Neural crest cell (in vitro differentiated cells): ENCODE measurements at places on chromosomes 11 and 22.

DNA sequence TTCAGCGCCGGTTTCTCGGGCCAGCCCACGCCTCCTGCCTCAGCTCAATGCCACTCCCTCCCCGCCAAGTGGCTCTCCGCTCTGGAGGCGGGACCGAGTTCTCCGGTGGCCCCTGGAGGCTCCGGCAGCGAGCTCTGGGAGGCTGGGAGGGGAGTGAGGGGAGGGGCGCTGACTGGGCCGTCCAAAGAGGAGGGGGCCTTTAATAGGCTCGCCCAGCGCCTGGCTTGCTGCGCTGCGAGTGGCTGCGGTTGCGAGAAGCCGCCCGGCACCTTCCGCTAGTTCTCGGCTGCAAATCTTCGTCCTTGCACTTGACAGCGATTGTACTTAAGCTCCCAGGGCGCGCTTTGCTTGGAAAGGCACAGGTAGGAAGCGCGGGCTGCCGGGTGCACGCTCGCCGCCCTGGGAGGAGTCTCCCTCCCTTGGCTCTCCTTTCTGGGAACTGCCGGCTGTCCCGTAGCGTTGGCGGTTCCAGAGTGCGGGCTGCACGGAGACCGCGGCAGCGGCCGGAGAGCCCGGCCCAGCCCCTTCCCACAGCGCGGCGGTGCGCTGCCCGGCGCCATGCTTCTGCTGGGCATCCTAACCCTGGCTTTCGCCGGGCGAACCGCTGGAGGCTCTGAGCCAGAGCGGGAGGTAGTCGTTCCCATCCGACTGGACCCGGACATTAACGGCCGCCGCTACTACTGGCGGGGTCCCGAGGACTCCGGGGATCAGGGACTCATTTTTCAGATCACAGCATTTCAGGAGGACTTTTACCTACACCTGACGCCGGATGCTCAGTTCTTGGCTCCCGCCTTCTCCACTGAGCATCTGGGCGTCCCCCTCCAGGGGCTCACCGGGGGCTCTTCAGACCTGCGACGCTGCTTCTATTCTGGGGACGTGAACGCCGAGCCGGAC is at the start of gene ADAMTS15:
TSS of gene ADAMTS15 (plus strand) at position 230 of the 894 bp plus-strand sequence. CDS start at position 559, 329 bp downstream.
- peak; percentile 81 for DNase-seq

DNA sequence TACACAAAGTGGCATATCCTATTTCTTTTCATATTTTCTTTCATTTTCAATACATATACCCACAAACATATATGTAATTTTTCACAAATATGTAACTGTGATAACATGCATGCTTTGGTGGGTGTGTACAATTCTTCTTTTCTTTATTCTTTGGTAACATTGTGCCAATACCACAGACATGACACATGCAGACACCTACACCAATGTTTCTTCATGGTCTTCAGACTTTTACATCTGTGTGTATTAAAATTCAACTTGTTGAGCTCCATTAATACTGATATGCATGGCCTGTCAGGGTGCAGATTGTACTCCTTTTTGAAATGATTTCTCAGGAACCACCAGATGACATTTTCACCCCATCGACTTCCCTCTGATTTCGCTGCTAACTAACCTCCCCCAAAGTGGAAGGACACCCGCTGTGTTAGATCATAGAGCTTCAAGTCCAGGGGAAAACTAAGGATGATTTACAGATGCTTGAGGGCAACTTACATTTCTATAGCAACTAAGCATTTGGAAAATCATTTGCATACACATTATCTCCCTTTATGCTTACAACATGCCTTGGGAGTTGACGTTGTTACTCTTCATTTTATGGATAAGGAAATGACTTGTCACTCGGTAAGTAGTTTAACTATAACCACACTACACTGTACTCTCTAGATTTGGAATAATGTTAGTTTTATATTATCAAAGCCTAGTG is 10.5 kb upstream of the PANX3 start:
- no peak for DNase-seq

DNA sequence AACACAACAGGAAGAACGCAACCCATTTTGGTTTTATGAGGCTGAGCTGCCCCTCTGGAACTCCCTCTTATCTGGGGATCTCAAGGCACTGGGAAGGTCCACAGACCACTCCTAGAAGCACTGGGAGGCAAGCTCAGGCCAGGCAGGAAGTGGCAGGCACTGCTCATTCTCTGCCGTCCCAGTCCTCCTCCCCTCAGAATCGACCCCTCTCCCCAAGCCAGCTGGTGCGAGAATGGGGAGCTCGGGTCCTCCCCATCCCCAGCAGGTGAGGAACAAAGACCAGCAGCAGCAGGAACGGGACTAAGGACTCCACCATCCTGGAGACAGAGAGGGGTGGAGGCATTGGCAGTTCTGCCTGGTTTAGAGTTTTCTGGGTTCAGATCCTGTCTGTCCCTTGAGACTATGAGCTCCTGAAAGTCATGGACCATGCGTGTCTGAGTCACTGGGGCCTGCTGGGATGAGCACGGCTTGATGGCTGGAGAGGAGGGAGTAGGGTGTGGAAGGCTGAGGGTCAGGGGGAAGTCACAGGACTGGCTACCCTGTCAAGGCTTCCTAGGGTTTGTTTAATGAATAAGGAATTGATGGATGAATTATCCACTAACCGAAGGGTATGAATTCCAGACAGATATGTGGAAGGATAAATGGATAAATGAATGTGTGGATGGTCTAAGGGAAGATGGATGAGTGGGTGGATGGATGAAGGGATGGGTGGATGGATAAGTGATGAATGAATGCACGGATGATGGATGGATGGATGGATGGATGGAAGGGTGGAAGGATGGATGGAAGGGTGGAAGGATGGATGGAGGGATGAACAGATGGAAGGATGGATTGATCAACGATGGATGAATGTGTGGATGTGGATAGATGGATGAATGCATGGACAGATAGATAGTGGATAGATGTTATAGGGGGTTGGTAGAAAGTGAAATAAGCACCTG is 6.4 kb downstream of the MYEOV start:
- no peak for DNase-seq

DNA sequence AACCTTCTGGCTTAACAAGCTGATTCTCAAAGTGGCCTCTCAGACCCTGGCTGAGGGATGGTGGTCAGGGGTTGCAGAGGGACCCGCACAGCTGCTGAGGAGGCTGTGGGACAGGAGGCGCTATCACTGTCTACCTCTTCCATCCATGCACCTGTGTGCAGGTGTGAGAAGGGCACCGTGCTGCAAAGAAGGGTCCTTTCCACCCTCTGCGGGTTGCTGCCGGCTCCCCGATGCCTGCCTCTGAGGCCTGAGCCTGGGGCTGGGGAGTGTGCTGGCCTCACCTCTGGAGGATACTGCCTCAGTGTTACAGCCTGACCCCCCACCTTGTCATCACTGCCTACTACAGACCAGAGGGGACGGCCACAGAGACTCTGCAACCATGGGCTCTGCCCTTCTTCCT is 66.1 kb upstream of the B3GAT1 start:
- no peak for DNase-seq

DNA sequence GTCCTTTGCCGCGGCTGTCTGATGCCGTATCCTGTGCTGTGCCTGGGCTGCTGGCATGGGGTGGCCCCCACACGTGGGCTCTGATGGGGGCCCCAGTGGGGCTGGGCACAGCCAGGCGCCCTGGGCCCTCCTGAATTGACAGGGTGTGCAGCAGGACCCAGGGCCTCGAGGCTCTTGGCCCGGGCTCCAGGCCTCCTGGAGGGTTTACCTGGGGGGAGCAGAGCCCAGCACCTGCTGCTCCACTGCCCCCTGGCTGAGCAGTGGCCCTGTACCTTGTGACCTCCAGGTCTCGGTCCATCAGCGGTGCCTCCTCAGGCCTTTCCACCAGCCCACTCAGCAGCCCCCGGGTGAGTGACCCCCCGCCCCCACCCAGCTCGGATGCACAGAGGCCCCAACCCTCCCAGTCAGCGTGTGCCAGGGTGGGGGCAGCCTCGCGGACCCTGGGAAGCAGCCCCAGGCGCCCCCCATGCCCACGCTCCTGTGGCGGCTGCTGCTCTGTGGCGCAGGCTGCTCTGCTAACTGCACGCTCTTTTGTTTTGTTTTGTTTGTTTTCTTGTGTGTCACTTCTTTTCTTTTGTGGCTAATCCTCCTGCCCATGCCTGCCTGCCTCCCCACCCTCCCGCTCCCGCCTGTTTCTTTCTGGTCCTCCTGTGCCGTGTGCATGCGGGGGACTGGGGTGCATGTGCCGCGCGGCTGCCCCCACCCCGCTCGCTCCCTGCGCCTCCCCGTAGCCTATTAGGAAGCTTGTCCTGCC is 36.9 kb downstream of the MOB2 start:
- DNase-seq: no peak

- no peak for DNase-seq
Measured at GRCh38 chr11:70572974-70573260, 174.6 kb downstream of the CTTN start.

GRCh38 chr11:2320568-2321310 is 18.9 kb downstream of the TSPAN32 start:
- no peak for DNase-seq

DNA sequence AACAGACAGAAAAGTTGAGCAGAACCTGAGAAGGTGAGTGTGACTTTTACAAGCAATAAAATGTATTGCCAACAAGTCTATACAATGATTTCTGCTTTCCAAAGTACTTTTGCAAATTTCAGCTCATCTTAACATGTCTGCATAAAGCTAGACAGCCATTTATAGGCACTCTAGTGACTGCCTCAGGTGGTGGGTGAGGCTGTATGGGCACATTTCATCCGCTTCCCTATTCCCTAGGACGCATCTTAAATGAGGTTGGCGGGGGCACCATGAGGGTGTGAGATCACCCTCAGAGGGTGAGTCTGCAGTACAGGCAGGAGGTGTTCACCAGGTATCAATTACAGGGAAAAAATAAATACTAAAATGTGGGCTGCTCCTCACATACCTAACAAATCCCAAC is 110.1 kb downstream of the ETS1 start:
- no peak for DNase-seq

GRCh38 chr11:119223856-119224255 is 17.7 kb downstream of the CBL start:
- no peak for DNase-seq

- DNase-seq: no peak
Measured at GRCh38 chr22:19196841-19197612, 18.5 kb upstream of the SLC25A1 start.

DNA sequence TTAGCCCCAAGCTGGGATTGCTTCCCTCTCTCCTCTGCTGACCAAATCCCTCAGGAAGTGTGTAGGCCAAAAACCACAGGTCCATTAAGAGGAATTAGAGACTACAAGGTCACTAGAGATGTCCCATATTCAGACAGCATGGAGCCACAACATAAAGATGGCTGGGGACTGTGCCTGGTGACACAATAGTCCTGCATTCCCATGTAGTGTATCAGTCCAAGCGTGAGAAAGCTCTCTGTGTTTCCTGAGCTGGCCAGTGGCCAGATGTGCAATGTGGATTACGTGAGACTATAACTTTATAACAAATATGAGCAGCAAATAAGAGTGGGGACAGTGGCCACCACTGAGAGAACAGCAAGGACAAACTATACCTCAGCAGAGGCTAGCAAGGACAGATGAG is 7.6 kb upstream of the MS4A10 start:
- no peak for DNase-seq

DNA sequence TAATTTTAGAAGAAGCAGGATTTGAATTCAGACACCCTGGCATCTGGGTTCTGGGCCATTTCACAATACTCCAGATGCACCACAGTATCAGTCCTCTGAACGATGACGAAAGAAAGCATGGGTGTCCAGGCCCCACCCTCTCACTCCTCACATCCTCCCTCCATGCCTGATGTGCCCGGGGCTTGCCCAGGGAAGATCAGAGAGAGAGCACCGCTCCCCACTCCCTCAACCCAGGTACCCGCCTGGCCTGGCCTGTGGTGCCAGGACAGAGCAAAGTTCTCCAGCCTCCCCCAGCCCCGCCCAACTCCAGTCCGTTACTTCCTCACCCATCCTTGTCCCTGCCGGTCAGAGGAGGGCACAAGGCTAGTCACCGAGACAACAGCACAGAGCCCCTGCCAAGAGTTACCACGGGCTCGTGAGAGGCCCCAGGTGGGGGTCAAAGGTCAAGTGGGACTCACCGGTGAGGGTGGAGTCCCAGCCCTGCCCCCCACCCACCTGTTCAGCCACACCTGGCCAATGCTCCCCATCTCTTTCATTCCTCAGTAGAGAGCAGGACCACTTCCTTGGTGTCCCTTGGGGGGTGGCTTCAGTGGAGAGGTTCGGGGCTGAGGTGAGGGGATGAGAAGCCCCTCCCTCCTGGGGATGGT is 8.1 kb downstream of the BCL9L start:
- no peak for DNase-seq

- no peak for DNase-seq
Measured at GRCh38 chr11:72704028-72704782, 30.0 kb upstream of the PDE2A start.

- DNase-seq: no peak
Measured at GRCh38 chr11:77170107-77170506, 42.1 kb downstream of the MYO7A start.

DNA sequence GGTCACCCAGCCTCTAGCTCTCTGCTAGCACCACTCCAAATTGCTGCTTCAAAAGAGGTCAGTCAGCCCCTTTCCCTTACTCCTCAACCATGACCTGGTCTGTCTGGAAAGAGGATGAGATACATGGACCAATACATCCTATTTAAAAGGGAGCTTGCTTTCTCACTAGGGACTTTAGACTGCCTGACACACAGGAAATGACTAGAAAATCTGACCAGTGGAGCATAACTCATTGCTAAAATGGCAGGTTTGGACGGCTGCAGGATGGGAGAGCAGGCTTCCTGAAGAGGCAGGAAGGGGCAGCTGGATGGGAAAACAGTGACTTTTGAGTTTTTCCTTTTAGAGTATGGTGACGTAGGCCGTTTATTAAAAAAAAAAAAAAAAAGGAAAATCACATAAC is 25.3 kb downstream of the STIM1 start:
- DNase-seq: no peak

DNA sequence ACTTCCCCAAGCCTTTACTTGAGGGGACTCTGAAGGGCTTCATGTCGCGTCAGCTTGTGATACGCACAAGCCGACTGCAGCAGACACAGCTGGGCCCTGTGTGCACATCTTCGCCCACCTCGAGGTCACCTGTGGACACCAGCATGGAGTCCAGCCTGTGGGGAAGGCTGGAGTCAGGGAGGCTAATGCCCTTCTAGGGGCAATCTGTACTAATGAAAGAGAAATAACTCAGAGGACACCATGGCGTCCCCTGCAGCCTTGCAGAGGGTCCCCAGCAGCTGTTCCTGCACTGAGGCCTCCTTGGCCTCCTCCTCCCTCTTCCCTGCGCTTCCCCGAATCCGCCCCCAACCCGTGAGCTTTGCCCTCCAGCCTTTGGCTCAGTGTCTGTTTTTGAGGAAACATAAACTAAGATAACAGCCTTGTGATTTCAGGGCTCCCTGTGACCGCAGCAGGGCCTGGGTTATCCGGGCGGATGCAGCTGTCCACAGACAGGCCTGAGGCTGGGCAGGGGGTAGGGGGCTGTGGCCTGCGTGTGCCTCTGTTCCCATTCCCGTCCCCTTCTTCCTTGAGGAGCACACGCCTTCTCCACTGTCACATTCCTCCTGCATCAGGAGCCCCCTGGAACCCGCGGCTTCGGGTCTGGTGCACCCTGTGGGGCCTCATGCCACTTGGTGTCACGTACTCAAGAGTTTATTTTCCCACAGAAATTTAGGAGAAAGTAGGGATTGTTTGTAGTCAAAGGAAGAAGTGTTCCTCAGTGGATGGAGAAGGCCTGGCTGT is 25.0 kb downstream of the KRTAP5-5 start:
- DNase-seq: no peak
